ENCODE measurements at places on chromosomes 7 and 10.

DNA sequence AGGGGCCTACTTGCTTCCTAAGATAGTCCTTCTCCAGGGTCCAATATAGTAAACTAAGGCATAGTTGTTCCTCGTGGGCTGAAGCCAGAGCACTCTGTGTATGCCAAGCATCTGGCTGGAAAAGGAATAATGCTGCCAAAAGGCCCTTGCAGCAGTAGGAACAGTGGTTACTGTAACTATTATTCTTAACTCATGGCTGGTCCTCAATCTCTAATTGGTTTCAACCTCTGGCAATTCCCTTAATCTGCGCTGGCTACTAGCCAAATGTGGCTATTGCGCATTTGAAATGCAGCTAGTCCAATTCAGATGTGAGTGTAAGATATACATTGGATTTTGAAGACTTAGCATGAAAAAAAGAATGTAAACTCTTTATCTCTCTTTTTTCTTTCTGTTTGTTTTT lies 27.8 kb upstream of the LBX1 start:
- no peak for DNase-seq

- no peak for DNase-seq
Measured at GRCh38 chr10:92569071-92569470, 4.8 kb downstream of the IDE start.

DNA sequence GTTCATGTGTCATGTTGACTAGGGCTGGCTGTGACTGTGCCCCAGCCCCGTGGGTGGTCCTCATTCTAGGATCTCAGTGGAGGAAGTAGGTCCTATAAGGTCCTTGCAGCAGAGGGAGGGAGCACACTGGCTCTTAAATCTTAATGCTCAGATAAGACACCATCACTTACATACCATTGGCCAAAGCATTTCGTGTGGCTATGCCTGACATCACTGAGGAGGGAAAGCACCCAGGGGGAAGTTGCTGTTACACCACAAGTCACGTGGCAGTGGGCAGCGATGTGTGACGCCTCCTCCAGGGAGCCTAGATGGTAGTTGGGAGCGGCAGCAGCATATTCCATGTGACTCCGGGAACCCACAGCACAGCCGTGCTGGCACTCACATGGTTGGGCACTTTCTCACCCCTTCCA lies 224.7 kb upstream of the SH2B2 start:
- no peak for DNase-seq

DNA sequence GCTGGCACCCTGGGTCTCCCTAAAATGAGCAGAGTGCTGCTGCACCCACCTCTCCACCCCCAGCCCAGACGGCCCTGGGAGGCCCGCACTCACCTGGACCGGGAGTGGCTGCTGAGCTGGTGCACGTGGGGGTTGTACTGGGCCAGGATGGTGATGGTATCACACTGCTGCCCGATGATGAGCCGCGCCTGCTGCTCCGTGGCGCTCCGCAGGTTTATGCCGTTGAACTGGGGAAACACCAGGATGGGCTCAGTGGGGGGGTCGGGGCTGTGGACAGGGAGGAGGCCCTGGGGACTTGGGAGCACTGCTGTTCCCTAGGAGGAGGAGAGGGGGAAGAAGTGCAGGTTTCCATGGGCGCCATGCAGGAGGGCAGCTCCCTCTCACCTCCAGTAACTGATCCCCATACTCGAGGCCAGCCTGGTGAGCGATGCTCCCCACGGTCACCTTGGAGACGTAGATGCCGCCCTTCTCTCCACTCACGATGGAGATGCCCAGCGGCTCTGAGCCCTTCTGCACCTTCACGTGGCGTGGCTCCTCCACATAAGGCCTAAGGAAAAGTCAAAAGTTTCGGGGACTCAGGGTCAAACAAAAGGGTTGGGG lies 114.6 kb downstream of the DLG5 start:
- no peak for DNase-seq

DNA sequence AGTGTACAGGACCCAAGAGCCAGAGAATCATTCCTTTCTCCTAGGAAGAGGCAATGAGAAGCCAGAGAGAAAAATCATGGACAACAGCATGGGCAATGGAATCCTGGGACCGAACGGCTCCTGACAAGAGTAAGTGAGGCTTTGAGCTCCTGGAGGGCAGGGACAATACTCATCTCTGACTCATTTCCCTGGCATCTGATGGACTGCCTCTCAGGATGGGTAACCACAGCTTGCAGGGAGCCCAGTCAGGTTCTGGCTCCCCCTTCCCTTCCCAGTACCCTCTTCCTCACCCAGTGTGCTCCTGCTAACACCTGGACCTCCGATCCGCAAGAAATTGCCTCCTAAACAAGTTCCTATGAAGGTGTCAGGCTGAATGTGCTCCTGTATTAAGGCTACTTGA lies 51.2 kb upstream of the SORCS3 start:
- no peak for DNase-seq

DNA sequence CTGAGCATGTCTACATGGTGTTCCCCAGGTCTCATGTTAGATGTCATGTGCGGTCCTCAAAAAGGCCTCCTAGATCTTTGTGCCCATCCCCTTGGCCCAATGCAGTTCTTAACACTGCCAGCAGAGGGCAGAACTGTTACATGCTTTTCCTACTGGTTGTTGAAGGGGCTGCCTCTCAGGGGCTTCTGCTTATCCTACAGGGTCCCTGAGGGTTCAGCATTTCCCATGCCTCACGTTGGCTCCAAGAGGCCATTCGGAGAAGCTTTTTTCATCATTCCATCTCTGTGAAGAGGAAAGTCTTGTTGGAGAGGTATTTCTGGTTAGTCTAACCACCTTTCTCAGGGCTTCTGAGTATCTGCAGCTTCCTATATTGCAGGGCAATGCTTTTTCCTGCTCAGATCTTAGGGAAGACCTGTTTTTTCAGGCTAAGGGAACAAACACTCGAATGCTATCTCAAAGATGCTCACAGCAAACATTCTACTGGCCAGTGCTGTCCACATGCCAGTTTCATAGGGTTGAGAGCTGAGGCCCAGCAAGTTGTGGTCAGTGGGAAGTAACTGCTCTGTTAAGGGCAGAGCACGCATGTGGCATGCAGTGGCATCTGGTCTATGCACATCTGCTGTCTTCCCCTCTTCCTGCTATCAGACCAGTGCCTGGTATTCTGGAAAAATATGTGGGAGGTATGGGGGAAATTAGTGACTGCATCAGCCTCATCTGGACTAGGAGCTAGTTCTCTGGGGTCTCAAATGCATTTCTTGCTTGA lies 31.5 kb downstream of the MBL2 start:
- no peak for DNase-seq

DNA sequence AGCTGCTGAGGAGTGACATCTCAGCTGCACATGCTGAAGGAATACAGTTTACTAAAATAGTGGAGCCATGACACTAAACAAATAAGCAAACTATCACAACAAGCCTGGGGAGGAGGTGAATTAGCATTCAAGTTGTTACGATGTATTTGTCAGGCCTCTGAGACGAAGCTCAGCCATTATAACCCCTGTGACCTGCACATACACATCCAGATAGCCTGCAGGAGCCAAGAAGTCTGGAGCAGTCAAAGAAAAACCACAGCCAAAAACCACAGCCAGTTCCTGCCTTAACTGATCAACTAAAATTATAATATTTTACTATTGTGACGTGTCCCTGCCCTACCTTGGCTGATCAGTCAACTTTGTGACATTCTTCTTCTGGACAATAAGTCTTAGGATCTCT lies 68.6 kb downstream of the NSUN6 start:
- DNase-seq: no peak

DNA sequence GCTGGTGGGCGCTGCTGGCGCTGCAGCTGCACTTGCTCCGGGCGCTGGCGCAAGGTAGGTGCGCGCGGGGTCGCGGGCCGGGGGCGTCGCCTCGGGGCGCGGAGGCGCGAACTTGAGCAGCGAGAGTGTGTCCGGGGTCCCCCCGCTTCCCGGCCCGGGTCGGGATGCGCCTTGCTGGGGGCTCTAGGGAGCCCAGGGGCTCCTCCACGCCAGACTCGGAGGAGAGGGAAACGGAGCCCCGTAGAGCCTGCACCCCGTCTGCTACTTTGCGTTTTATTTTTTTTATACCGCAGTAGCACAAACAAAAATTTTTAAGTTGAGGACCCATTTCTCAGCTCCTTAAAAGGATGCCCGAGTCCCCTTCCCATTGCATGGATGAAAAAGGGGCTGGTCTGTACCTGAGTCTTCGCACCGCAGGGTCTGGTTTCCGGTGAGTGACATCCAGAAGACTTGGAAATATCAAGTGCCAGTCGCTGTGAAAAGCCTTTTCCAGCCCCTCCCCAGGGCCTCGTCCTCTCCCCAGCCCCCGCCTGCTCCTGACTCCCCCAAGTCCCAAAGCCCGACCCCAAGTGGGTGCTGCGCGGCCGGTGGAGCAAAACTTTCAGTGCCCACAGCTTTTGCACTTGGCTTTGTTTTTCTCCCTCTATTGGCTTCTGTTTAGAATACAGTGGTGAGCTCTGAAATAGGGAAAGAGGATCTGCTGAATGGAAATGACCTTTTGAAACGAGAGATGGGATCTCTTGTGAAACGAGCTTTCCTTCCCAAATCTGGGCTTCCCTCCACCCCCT lies 973 bp downstream of the SDK1 start:
- peak; percentile 8 for DNase-seq

- DNase-seq: no peak
Measured at GRCh38 chr7:125406111-125406510, 476.5 kb upstream of the POT1 start.

GRCh38 chr10:98299341-98299740 lies 31.3 kb upstream of the LOXL4 start:
- DNase-seq: no peak

- DNase-seq: no peak
Measured at GRCh38 chr7:20235288-20235687, 18.1 kb upstream of the MACC1 start.

GRCh38 chr7:98872328-98872924 lies 2.6 kb upstream of the TMEM130 start:
- no peak for DNase-seq

DNA sequence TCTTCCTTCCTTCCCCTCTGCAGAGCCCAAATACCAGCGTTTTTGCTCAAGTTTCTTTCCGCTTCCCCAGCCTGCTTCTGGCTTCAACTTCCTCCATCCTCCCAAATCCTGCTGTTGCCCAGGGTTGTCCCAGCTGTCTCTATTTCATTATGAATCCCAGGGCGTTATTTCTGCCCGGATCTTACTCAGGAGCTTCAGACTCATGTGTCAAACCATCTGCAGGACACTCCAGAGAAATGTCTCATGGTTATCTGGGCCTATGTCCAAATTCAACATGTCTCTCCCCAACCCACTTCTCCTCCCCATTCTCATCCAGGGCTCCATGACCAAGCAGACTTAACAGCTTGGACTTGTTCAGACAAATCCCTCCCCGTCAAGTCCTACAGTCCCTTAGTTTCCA lies 15.6 kb downstream of the ARHGAP22 start:
- no peak for DNase-seq

- DNase-seq: no peak
Measured at GRCh38 chr10:131207176-131207575, 104.3 kb downstream of the TCERG1L start.

DNA sequence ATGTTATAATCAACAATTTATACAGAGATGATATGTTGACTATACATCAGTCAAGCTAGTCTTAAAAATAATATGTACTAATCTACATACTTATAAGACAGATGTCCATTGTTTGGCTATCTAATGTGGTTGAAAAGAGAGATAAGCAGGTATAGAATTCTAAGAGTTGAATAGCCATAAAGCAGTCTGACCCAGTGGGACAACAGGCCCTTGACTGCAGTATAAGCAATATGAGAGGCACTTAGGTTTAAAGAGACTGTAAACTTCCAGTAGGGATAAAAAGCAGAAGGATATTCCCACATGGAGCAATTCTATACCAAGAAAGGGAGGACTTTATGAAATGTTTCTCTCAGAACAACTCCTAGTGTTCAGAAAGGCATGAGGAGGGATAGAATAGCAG lies 139.3 kb downstream of the ELAPOR2 start:
- DNase-seq: no peak

GRCh38 chr10:6141296-6142151 lies 52.7 kb downstream of the RBM17 start:
- peak; percentile 42 for DNase-seq

GRCh38 chr10:125018576-125019143 lies 76.7 kb downstream of the ZRANB1 start:
- DNase-seq: no peak

DNA sequence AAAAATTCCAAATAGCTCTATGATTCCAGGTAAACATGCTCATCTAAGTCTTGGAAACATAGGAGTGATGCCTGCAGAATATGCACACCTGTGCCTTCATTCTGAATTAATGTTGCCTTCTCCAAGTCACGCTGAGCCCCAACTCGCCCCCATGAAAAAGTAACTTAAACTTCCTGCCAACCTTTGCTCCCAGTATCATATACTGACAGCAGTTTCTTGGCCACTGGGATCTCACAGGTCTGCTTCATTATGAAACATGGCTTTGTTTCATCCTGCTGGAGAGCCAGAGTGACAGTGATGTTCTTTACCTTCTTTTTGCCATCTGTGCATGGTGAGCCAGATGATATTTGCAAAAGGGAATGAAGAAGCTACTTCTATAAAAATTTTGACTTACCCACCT lies 34.9 kb downstream of the ABLIM1 start:
- DNase-seq: no peak

- DNase-seq: no peak
Measured at GRCh38 chr7:107318523-107319160, 149.8 kb downstream of the HBP1 start.

GRCh38 chr7:157540606-157541294 lies 203.9 kb downstream of the DNAJB6 start:
- DNase-seq: no peak

DNA sequence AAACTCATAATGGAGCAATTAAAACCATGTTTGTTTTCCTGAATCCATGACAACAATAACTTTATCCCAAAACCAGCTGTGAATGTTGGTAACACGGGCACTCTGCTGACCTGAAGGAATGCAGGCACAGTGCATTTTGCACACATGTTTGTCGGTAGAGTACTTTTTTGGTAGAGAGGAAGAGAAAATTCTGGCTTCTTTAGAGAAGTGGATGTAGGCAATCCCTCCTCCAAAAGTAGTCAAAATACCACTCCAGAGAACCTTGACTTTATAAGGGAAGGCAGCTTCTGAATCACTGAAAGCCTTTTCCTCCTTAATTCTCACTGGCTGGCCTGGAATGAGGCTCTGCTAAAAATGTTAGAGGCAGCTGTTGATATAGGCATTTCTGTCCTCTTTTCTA lies 15.8 kb upstream of the ACTA2 start:
- no peak for DNase-seq

- no peak for DNase-seq
Measured at GRCh38 chr7:7665031-7665430, 24.5 kb downstream of the UMAD1 start.

- peak; percentile 87 for DNase-seq
Measured at GRCh38 chr7:2641406-2642393, 9.9 kb downstream of the TTYH3 start.
